ENCODE measurements at places on chromosomes 11 and 22.

GRCh38 chr22:47298017-47298785 is 535.8 kb downstream of the TBC1D22A start:
- H3K36me3 ChIP-seq, result no peaks in the 10 kb centered on the region
- no peaks in the 10 kb centered on the region for H3K4me1 ChIP-seq
- no peak overlapping the region for H3K4me3 ChIP-seq
- H3K27me3 ChIP-seq, result peaks cover 11% of the 10 kb centered on the region
- no peak overlapping the region for H3K27ac ChIP-seq
- DNase-seq, result no peak

GRCh38 chr11:34909415-34909814 is 6.8 kb downstream of the APIP start:
- H3K36me3 ChIP-seq, result no peaks in the 10 kb centered on the region
- H3K27ac ChIP-seq, result no peak overlapping the region
- no peaks in the 10 kb centered on the region for H3K27me3 ChIP-seq
- peaks cover 26% of the 10 kb centered on the region for H3K4me1 ChIP-seq

DNA sequence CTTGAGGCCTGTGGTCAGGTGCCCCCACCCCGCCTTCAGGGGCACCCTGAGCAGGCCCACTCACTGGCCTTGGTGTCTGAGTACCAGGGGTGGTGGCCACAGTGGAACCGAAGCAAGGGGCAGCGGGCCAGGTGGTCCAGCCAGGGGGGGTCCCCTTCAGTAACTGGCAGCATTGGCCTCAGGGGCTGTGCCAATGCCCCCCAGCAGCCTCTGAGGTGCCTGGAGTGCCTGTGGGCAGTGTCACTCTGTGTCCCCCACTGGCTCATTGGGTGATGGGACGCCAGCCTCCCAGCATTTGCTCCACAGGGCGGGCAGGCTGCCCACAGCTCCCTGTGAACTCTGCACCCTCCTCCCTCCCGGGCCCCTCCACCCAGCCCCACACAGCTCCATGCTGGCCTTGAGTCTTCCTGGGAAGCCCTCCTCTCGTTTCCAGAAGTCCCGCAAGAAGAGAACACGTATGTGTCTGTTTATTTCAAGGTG is 29.5 kb upstream of the CARS1 start:
- no peaks in the 10 kb centered on the region for H3K36me3 ChIP-seq
- H3K4me3 ChIP-seq, result no peak overlapping the region
- DNase-seq, result no peak

- peak overlapping the region; percentile 39 for H3K27ac ChIP-seq
- no peaks in the 10 kb centered on the region for H3K36me3 ChIP-seq
- H3K4me1 ChIP-seq, result peaks cover 73% of the 10 kb centered on the region
- H3K27me3 ChIP-seq, result no peaks in the 10 kb centered on the region
- no peak for DNase-seq
These were observed 10.1 kb downstream of the NAV2 start for GRCh38 chr11:19722702-19723101.

- no peaks in the 10 kb centered on the region for H3K27me3 ChIP-seq
- H3K27ac ChIP-seq, result peak overlapping the region; percentile 50
- H3K4me3 ChIP-seq, result peak overlapping the region; percentile 8
- H3K36me3 ChIP-seq, result no peaks in the 10 kb centered on the region
- peaks cover 60% of the 10 kb centered on the region for H3K4me1 ChIP-seq
These were observed 78.3 kb downstream of the LARGE1 start for GRCh38 chr22:33842006-33842354.

GRCh38 chr11:44551456-44552139 is 13.9 kb upstream of the CD82 start:
- H3K27me3 ChIP-seq, result no peaks in the 10 kb centered on the region
- no peak overlapping the region for H3K27ac ChIP-seq
- no peak for DNase-seq
- no peaks in the 10 kb centered on the region for H3K36me3 ChIP-seq
